ENCODE measurements at places on chromosomes 16 and 17.

- no peak for DNase-seq
Observed at GRCh38 chr16:24626256-24626655, 86.9 kb downstream of the RBBP6 start.

- DNase-seq, result no peak
Observed at GRCh38 chr16:31502981-31503380, 5.2 kb downstream of the RUSF1 start.

DNA sequence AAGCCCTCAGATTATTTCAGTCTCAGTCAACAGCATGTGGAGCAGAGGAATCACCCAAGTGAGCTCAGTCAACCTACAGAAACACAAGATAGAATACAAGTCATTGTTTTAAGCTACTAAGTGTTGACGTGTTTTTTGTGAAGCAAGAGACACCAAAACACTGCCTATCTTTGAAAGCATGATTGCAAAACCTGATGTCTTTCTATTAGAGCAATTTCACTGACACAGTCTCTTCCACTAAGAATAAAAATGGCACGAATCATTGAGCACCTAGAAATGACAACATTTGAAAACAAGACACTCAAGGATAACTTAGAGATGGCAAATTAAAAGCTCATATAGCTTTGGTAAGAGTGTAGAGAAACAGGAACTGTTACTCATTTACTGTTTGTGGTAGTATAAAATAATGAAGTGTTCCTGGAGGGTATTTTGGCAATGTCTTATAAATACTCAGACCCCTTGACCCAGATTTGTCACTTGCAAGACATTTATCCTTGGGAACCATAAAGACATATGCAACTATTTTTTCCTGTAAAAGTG is 407.1 kb upstream of the XYLT1 start:
- DNase-seq, result no peak

GRCh38 chr17:55402374-55402773 is 19.3 kb downstream of the MMD start:
- DNase-seq, result no peak

GRCh38 chr16:66619534-66620428 is 15.3 kb downstream of the CMTM3 start:
- peak; percentile 39 for DNase-seq

GRCh38 chr16:13436641-13437412 is 483.1 kb upstream of the ERCC4 start:
- DNase-seq, result no peak

- DNase-seq, result no peak
Observed at GRCh38 chr16:9203956-9204355, 112.5 kb downstream of the HAPSTR1 start.

DNA sequence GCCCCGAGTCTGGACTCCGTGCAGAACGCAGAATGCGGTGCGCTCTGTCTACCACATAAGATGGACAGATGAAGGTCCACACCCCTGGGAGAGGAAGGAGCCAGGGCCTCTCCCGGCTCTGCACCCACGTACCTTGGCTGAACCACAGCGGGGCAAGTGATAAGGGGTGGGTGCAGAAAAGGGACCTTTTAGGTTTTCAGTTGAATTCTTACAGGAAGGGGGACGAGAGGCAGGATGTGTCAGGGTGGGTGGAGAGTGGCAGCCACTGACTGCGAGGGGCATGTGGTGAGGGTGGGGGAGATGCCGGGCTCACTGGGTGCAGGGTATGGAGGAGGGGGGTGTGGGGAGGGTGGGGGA is 372 bp downstream of the CD300A start:
- no peak for DNase-seq

DNA sequence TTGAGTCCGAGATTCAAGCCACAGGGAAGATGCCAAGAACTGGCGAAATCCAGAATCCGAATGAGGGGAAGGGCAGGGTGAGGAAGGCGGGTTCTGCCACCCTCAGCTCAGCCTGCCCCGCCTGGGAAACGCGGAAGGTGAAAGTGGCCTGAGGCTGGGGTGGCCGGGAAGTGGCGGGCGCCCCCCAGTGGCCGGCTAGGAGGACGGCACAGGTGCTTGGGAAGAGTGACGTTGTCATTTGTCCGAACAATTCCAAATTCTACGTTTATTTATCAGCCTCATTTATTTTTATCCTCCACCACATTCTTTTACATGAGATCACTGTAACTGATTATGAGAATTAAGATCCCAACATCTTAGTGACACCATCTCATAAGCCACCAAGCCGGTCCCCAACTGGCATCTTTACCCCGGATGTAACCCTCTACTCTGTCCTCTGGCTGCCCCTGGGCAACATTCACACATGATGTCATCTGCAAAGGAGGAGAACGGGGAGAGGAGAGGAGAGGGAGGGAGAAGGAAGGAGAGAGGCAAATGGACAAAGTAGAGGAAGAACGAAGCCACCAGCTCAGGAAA is 21.3 kb downstream of the SRCIN1 start:
- peak; percentile 75 for DNase-seq

DNA sequence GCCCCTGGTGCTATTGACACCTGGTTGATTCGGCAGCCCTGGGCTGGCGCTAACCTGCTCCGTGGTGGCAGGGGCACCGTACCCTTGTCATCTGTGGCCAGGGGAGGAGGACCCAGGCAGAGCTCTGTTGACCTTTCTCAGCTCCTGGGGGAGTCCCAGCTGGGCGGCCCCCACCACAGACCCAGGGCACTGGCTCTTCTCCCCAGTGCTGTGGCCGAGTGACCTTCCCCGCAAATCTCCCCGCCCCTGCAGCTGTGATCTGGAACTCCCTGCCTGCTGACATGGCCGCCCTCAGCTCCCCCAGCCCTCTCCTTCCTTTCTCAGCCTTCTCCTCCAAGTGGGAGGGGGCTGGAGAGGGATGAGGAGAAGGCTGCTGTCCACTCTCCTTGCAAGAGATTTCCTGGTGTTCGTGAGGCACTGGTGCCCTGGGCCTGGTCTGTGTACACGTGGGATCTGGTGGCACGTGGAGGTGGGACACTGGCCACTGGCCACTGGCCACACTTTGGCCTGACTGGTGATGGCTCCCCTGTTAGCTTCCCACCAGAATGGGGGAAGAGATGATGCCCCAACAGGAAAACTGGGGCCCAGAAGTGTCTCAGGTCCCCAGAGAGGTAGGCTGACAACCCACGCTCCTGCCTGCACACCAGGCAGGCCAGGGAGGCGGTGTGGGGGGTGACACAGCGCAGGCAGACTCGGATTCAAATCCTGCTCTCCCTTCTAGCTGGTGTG is 8.2 kb downstream of the FMNL1 start:
- DNase-seq, result no peak

All from OCI-LY7 (cell line).